Type B pancreatic cell (in vitro differentiated cells): ENCODE measurements at places on chromosomes 16 and 17. TPM values are rescaled to one million over a fixed set of nuclear protein-coding genes. Genes with fewer than 3 reads are reported as not detected.

GRCh38 chr16:4574919-4575705 lies 19.0 kb downstream of the C16orf96 start:
- H3K4me3 ChIP-seq, result no peak overlapping the region
- no peaks in the 10 kb centered on the region for H3K36me3 ChIP-seq
- no peaks in the 10 kb centered on the region for H3K4me1 ChIP-seq
- no peaks in the 10 kb centered on the region for H3K27me3 ChIP-seq
- no peak overlapping the region for H3K27ac ChIP-seq

DNA sequence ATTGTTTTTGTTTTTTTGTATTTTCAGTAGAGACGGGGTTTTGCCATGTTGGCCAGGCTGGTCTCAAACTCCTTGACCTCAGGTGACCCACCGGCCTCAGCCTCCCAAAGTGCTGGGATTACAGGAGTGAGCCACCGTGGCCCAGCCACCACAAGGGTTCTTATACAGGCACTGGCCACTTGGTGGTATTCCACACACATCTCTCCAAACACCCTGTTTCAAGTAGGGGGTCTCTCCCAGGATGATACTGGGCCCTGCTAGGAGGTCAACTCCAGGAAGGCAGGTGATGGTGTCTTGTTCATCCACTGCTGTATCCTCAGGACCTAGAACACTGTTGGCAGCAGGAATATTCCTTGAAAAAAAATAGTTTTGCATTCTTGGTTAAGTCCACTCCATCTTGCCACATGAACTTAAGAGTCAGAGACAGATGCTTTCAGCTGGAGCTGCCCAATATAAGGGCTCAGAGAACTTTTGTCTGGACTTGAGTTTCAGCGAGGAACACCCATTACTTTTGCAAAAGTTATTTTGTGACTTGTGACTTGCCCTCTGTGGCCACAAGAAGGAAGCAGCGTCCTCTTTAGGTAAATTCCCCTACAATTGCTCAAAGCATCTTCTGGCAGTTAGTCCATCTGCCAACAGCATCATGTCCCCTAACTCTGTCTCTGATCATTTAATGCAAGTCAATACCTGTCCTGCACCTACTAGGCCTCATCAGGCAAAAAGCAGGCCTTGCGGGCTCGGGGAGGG lies 7.4 kb upstream of the EEF2K start:
- DNase-seq, result no peak
- H3K27ac ChIP-seq, result peak overlapping the region; percentile 53
- H3K4me3 ChIP-seq, result no peak overlapping the region
- peaks cover 13% of the 10 kb centered on the region for H3K4me1 ChIP-seq
- peaks cover 12% of the 10 kb centered on the region for H3K27me3 ChIP-seq

GRCh38 chr17:6823011-6823442 lies 8.5 kb downstream of the TEKT1 start:
- H3K36me3 ChIP-seq, result no peaks in the 10 kb centered on the region
- no peak overlapping the region for H3K27ac ChIP-seq
- H3K27me3 ChIP-seq, result peaks cover 28% of the 10 kb centered on the region
- H3K4me1 ChIP-seq, result no peaks in the 10 kb centered on the region
- DNase-seq, result no peak
- no peak overlapping the region for H3K4me3 ChIP-seq

The AXIN2 gene
- total RNA-seq, result 29.2 and 115 TPM in 2 replicates

- no peaks in the 10 kb centered on the region for H3K36me3 ChIP-seq
- H3K27ac ChIP-seq, result no peak overlapping the region
- H3K4me1 ChIP-seq, result peaks cover 5% of the 10 kb centered on the region
- H3K4me3 ChIP-seq, result no peak overlapping the region
- H3K27me3 ChIP-seq, result peaks cover 6% of the 10 kb centered on the region
Observed at GRCh38 chr17:69567130-69567529, 152.6 kb downstream of the MAP2K6 start.
